KG1 (cell line): ENCODE measurements at places on chromosomes 1 and 21.
A peak's percentile ranks its signal among the peaks of the same experiment; 100 is the strongest.

- DNase-seq = no peak
Observed at GRCh38 chr21:36696390-36697059, 2.4 kb upstream of the SIM2 start.

- no peak for DNase-seq
Observed at GRCh38 chr1:92854101-92854785, 22.4 kb downstream of the RPL5 start.

DNA sequence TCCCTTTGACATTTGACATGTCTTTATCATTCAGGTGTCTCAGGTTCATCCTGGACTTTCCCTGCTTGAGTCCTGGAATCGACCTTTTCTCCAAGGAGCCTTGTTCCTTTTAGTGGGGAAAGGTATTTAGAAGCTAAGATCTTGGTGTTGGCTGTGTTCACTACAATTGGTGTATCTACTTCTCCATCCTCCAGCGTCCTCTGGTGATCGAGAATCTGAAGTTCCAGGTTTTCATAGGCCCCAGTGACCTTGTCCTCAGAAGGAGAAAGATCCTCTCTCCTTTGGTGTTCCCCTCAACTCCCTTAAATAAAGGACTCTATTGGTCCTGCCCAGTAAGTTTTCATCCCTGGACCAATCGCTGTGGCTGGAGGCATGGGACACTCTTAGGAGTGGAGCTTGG lies 22.1 kb downstream of the MROH7 start:
- no peak for DNase-seq

DNA sequence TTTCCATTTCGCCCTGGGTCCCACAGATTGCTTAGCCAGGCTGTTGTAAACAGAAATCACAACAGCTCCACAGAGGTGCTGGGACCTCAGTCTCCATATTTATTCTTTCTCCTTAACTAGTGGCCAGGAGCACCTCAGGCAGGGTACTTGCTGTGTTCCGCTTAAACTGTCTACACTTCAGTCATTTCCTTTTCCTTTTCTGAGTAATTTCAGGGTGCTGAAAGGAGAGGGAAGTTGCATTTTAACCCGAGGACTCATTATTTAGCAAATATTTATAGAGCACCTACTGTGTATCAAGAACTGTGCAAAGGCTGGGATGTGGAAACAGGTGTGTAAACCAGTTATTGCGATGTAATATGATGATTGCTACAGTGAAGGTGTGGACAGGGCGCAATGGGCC lies 41.9 kb downstream of the ACP6 start:
- DNase-seq = no peak

GRCh38 chr1:15104768-15105167 lies 48.8 kb upstream of the TMEM51 start:
- no peak for DNase-seq

DNA sequence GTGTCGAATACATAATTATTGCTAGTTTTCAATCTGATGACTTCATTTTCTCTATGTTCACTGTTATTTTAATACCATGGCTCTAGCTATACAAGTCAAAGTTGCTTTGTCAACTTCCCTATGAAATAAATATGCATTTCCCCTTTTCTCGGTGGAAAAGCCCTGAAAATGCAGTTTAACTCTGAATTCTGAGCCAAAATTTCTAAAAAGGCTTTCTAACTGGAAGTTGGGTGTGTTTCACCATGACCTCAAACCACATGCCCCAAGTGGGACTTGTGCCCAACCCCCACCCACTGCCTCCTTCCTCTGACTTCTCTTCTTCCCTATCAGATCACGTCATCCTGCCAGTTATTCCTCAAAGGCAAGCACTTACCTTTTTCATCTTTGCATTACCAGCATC lies 8.9 kb downstream of the MKNK1 start:
- no peak for DNase-seq

GRCh38 chr1:111199329-111199728 lies 1.1 kb downstream of the DENND2D start:
- DNase-seq = no peak

- DNase-seq = no peak
Observed at GRCh38 chr1:150407330-150407729, 43.4 kb downstream of the RPRD2 start.

DNA sequence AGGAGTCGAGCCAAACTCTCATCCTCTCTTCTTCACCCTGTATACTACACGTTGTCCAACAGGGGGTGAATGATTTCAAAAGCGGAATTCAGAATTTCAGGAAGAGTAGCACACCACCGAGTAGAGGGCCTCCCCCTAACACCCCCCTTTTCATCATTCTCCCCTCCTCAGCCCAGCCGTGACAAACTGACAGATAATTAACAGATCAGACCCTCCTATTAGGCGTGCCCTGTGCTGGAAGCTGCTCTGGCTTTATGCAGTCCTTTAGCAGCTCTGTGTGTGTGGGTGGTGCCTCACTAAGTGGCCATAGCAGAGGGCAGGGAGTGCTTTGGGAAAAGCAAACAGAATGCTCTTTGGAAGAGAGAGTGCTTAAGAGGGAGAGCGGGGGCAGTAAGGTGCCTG lies 44.3 kb downstream of the PEX14 start:
- no peak for DNase-seq

DNA sequence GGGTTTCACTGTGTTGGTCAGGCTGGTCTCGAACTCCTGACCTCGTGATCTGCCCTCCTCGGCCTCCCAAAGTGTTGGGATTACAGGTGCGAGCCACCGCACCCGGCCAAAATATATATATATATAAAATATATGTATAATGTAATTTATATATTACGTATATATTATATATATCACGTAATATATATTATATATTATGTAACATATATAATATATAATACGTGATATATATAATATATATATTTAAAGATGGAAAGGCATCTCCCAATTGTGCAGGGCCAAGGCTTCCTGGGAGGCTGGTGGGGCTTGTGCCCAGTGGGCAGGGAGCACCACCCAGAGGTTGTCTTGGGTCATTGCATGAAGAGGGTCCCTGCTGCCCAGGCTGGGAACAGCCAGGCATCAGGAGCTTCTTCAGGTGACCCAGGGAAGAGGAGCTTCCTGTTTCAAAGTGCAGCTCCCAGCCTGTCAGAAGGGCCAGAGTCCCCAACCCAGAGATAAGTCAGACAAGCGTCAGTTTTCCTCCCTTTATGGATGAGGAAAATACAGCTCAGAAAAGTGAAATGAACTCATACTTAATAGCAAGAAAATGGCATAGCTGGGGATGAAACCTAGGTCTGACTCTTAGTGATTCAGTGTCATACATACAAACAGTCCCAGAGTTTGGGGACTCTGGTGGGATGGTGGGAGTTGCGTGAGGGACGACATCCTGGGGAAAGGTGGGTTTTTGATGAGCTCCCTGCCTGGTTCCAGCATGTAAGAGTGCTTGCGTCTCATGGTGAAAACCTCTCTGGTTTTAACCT lies 12.0 kb downstream of the UBE2Q1 start:
- DNase-seq = peak; percentile 28

DNA sequence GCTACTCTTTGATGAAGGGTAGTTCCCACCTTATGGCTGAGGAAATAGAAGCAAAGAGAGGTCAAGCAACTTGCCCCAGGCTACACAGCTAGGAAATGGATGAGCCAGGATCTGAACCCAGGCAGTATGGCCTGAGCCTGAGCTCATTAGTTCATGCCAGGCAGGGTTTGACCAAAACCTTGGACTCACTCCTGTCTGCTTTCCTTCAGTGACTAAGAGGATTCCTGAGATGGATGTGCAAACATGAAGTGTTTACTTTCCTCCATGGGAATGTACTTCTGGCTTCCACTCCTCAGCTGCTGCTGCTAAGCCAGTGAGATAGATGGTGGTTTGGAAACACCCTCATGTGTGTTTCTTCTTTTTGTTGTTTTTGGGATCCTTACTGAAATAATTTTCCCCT lies 35.1 kb upstream of the ERRFI1 start:
- DNase-seq = no peak

GRCh38 chr1:201570181-201570885 lies 31.4 kb downstream of the NAV1 start:
- no peak for DNase-seq

GRCh38 chr1:18852501-18852900 lies 7.0 kb downstream of the TAS1R2 start:
- DNase-seq = no peak

DNA sequence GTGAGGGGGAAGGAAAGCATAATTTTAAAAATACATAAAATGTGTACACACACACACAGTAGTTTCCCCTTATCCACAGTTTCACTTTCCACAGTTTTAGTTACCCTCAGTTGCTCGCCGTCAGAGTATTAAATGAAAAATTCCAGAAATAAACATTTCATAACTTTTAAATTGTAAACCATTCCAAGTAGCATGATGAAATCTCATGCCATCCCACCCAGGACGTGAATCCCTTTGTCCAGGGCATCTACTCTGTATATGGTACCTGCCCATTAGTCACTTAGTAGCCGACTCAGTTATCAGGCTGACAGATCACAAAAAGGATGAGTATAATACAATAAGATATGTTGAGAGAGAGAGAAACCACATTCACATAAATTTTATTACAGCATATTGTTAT lies 36.2 kb downstream of the EPS15 start:
- DNase-seq = no peak

- DNase-seq = no peak
Observed at GRCh38 chr1:69952676-69953075, 252.7 kb downstream of the LRRC40 start.

- peak; percentile 15 for DNase-seq
Observed at GRCh38 chr1:95116580-95117206, 462 bp upstream of the TLCD4 start.

- no peak for DNase-seq
Observed at GRCh38 chr1:156414461-156415064, 45.6 kb downstream of the RHBG start.

GRCh38 chr1:19205845-19206244 lies 4.2 kb downstream of the UBR4 start:
- no peak for DNase-seq

GRCh38 chr21:40355076-40355475 lies 487.8 kb downstream of the PCP4 start:
- no peak for DNase-seq

- no peak for DNase-seq
Observed at GRCh38 chr1:202037706-202038296, 27.4 kb downstream of the ELF3 start.

- DNase-seq = no peak
Observed at GRCh38 chr1:40224040-40224439, 23.7 kb upstream of the TMCO2 start.

DNA sequence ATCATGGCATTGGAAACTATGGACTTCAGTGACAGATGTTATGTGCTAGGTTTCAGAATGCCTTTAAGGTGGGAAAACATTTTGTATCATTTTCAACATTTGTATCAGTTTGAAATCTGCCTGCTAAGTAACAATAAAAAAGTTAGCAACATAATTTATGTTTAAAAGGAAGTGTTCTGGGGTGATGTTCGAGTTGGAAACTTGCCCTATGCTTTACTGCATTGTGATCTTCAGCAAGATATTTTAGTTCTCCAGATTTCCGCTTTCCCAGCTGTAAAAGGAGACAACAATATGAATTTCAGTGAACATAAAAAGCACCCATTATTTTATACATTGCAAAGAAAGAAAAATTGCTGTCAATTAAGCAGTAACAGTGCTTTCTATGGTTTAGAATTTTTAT lies 187.4 kb downstream of the DISC1 start:
- peak; percentile 31 for DNase-seq

- DNase-seq = no peak
Observed at GRCh38 chr1:11229203-11229602, 33.1 kb downstream of the MTOR start.

DNA sequence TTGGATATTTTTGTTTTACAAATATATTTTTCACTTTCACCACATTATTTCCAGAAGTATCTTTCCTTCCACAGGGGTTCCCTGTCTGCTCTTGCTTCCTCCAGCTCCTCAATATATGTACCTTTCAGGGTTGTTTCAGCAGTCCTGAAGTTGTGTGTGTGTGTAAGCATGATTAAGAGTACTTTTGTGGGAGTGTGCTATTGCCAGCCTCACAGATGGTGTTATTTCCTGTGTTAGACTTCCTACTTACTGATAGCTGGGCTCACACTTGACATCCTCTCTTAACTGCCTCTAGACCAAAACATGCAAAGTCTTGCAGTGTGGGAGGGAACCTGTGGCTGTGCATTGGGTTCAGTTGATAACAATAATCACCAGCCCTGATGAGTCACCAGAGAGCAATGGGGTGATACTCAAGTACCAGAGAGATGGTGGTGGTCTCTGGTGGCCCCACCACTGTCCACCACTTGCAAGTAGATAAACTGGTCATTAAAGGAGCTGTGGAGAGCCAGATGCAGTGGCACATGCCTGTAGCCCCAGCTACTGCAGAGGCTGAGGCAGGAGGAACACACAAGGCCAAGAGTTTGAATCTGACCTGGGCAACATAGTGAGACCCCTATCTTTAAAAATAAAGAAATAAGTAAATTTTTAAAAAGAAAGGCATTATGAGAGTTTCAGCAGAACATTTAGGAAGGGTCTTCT lies 126.7 kb downstream of the NR5A2 start:
- DNase-seq = peak; percentile 49

DNA sequence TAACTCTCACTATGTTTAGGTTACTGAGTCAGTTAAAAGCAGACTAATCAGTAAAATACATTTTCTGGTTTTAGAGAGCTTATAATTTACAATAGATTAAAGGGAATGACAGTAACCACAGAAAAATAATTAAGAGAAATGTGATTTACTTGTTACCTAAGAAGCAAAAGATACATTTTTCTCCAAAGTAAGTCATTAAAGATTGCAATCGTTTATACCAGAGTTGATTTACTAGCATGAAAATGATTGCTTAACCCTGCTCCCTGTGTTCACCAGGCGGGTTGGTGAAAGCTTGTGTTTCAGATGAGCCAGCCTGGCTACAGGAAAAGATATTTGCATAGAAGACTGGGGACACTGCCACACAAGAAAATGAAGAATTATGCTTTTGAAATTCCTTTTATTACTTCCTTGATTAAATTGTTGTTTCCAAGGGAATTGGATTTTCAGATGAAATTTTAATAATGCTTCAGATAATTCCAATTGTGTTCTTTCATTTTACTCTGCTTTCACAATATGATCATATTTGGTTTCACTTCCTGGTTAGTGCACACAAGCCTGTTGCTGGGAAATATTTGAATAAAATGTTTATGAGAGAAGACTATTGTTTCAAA lies 27.9 kb downstream of the LRRC8B start:
- no peak for DNase-seq

DNA sequence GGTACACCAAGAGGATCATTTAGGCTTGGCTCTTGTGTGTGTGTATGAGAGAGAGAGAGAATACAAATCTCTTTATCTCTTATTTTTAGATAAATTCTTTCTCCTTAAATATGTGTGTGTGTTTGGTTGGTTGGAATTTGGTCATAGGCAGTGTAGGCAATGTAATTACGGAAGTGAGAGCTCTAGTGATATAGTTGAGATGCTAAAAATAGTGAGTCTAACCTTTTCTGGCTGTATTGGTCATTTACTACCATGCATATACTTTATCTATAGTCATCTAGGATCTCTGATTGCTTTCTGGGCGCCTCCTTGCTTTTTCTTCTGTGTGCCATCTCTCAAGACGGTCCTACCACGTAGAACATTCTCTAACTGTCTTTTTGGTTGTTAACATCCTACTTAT lies 250.2 kb downstream of the NUF2 start:
- DNase-seq = no peak

- no peak for DNase-seq
Observed at GRCh38 chr1:199746666-199747384, 280.7 kb upstream of the NR5A2 start.
